ENCODE measurements at places on chromosomes 4 and X.
A peak's percentile ranks its signal among the peaks of the same experiment; 100 is the strongest.

DNA sequence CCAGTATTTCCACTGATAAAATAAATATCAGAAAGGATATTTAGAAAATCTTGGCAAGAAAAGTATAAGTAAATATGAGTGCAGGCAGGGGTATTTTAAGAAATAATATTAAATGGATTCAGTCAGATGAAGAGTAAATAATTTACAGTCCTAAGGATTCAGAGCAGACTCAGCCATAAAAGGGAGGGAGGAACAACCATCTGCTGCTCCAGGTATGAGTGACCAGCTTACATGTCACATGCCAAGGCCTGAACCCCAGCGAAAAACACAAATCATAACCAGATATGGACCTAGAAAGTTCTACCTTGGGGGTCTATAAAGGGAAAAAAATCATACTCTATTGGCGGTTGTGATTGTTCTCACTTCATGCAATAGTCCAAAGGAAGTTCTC lies 166.8 kb downstream of the COL4A6 start:
- no peak for DNase-seq

- no peak for DNase-seq
These were observed 22.4 kb downstream of the NEXMIF start for GRCh38 chrX:74902806-74903205.

- DNase-seq = no peak
These were observed 416.2 kb upstream of the PRKX start for GRCh38 chrX:4129626-4130025.

GRCh38 chr4:152898606-152899005 lies 37.5 kb upstream of the FHDC1 start:
- DNase-seq = no peak

DNA sequence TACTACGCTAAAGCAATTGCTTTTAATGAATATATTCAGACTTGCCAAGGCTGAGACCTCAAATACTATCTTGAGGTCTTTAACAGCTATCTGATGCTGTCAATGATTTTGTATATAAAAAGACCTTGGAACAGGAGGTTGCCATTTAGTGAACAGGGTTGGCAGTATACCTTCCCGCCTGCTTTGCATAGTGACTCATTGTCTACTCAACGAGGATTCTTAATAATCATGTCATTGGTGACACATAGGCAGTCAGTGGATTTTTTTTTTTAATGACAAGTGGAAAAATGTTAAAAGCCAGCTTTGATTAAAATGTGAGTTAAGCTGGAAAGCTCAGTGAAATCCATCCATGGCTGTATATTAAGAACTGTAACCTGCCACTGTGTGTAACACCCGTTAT lies 164.0 kb downstream of the ASMT start:
- no peak for DNase-seq

DNA sequence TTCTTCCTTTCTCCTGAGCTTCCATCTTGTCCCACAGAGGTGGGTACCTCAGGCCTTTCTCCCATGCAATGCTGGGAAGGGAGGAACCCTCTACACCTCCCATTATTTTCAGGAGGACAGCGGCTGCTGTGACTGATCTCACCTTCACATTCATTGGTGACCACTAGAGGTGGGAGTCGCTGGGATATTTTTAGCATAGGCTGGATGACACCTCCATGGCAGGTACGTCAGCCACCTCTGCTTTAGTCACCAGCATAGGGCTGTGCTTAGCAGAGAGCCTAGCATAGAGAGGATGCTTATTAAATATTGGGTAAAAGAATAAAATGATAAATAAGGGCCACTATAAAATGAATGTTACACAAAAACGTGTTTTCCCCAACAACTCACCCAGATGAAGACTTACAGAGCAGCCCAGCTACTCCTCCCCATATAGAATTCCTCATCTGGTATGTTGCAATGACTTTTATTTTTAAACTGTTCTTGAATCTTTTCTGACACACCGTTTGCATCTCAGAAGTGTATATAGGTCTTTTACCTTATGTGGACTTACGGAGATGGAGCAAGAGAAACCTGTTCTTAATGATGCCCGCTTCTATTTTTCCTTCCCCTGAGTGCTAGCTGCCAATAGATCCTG lies 60.9 kb upstream of the SORBS2 start:
- DNase-seq = no peak

DNA sequence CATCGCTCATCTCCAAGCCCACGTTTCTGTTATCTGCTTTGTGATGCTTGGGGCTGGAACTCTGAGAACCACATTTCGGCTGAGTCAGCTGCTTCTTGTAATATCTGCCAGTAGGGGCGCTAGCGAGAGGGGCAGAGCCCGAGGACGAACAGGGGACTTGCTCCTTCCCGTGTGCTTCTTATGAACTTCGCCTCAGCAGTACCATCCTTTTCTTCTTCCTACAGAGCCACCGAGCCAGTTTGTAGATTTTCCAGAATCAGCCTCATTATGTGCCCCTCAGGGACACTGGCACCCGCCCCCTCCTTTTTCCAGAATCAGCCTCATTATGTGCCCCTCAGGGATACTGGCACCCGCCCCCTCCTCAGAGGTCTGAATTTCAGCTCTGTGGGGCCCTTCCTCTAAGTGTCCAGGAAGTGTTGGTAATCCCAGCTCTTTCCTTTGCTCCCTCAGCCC lies 441.7 kb upstream of the RASGEF1B start:
- DNase-seq = peak; percentile 11

DNA sequence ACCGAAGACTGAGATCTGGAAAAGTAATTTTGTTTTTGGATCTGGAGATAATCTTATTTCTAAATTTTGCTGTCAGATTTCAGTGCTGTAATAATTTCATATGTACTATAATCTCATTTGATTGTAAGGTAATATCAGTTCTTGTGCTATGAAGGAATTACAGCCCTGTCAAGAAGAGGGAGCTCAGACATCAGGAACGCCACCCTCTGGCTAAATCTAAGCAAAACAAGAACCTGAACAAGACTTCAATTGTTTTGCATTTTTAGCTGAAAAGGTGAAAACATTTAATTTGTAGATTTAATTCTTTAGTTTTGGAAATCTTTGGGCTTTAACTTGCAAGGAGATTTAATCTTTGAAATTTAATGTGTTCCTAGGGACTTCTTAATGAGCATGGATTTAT lies 525.4 kb upstream of the HS3ST1 start:
- DNase-seq = no peak

DNA sequence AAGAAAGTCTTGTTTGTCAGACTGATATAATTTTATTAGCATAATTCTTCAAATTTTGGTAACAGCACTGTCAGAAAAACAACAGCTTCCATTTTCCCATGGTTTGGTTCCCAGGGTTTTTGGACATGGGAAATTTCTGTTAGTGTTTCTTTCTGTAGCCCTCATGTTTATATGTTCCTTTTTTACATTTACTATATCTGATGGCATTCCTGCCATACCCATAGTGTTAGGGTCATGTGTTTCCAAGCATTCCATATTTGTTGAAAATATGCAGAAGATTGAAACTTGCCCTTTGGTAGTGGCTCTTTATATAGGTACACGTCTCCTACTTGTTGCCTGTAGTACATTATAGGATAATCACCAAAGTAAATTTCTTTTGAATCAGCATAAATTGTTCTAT lies 65.8 kb downstream of the PDLIM5 start:
- DNase-seq = no peak

All from hindlimb muscle (tissue), 1 donor.